Stimulated activated CD4-positive, alpha-beta T cell treated with anti-CD3 and anti-CD28 coated beads, TNF-alpha, amount 100 ng/mL, for 4 hours (primary cell): ENCODE measurements at places on chromosomes 12 and 14.

- no peak for DNase-seq
These were observed 75.9 kb upstream of the CRY1 start for GRCh38 chr12:107169200-107169599.

- no peak for DNase-seq
These were observed 123.2 kb downstream of the PELI2 start for GRCh38 chr14:56241461-56241860.

- no peak for DNase-seq
These were observed 265.5 kb upstream of the PRKD1 start for GRCh38 chr14:30193101-30193500.

- DNase-seq, result no peak
These were observed 461.4 kb upstream of the SYT1 start for GRCh38 chr12:78403136-78403535.

GRCh38 chr12:30450872-30451271, 244.8 kb downstream of the IPO8 start:
- DNase-seq, result no peak

DNA sequence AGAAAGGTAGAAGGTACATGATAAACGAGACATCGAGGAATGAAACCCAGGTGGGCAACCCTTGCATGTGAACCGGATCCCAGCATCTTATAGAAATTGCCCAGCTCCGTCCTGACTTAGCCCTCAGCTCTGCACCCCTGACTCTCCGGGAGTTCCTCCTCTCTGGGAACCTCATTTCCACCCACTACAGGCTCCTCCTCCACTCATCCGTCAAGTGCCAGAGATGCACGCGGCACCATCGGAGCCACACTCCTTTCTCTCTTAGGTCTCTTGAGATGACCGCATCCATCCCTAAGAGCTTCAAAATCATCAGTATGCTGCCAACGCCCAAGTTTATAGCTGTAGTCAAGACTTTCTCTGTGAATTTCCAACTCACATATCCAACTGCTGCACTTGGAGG, 84.7 kb downstream of the TTC7B start:
- no peak for DNase-seq

- DNase-seq, result no peak
These were observed 169.7 kb upstream of the OTX2 start for GRCh38 chr14:56979936-56980335.

- DNase-seq, result no peak
These were observed 9.8 kb upstream of the GMFB start for GRCh38 chr14:54498579-54498978.

- DNase-seq, result no peak
These were observed 50.3 kb upstream of the TMX1 start for GRCh38 chr14:51189600-51190376.

DNA sequence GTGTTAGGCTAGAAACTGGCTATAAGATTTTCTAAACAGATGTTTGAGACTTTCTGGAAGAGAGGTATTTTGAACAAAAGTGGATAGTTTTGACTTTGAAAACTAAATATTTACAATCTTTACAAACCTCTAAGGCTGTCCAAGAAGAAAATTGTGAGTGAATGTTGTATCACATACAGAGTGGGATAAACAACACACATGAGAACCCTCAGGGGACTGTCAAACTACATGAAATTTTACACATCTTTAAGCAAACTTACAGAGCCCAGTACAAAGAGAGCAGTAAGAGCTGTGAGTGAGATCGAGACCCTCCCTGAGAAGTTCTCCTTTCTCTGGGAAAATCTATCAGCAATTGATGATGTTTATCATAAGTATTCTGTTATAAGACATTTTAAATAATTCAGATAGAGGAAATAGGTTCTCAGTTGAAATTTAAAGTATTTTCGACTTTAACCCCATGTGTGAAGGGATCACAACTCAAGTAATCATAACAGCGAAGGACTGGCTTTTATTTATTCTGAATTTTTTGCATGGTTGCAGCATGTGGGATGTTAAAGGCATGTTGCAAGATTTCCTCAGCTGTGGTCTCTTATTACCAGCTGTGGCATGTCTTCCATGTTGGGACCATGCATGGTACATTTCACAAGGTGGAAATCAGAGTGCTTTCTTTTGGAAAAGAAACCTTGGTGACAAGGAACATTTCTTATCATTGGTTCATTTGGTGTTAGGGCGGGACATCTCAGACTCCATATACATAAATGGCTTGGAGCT, 264.0 kb upstream of the PRICKLE1 start:
- DNase-seq, result no peak

DNA sequence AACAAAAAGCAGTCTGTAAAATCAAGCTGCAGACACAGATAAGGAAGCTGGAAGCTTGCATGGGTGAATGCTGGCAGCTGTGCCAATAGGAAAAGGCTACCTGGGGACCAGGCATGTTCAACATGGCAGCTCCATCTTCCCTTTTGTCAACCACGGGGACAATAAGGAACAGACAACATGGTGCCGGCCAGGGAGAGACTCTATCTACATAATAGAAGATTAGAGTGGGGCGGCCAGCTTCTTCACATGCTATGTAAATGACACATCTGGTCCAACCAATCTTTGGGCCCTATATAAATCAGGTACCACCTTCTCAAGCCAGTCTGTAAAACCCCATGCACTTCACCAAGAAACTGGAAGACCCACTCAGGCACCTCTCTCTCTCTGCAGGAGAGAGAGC, 157.6 kb downstream of the SUDS3 start:
- no peak for DNase-seq

DNA sequence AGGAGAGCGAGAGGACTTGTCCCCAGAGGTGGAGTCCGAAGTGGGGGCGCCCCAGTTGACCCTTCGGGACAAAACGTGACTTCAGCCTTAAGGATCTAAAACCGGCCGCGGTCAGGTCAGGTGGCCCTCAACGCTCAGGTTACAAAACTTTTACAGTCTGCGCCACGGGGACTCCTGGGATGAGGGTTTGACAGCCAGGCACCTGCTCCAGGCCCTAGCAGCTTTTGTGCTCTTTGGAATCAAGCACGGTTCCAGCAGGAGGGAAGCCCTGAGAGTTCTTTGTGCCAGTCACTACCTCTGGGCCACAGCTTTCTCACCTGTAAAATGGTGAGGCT, 337 bp downstream of the ZC2HC1C start:
- DNase-seq, result no peak

- no peak for DNase-seq
These were observed 94.1 kb downstream of the GCH1 start for GRCh38 chr14:54808326-54809161.

GRCh38 chr14:90569201-90569600, 172.4 kb downstream of the CALM1 start:
- DNase-seq, result no peak

DNA sequence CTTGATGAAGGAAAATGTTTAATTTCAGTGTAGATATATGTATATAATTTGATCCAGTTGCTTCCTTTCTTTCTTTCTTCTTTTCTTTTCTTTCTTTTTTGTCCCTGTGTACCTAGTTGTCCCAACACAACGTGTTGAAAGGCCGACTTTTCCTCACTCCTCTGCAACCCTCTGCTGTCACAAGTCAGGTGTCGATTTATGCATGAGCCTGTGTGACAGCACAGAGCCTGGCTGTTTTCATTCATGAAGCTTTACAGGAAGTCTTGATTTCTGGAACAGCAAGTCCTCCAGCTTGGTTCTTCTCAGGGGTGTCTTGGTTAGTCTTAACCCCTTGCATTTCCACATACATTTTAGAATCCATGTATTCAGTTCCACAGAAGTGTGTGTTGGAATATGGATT, 88.1 kb downstream of the PPP2R5C start:
- DNase-seq, result no peak

GRCh38 chr14:73014105-73014504, 12.8 kb downstream of the ZFYVE1 start:
- no peak for DNase-seq

DNA sequence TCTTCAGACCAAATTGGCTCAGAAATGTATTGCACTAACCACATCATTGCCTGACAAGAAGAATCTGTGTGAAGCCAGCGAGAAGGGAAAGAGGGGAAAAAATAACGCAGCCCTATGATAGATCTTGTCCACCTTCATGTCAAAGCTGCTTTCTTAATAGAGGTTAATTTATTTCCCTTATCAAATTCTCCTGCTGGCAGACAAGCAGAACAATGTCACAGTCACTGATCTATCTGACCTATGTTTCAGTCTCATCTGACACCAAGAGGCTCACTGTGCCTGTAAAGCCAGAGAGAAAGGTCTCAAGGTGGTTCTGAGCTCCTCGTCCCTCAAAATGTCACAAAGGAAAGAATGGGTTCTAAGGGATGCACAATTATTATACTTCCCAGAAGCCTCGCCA, 190.2 kb upstream of the NOS1 start:
- no peak for DNase-seq

GRCh38 chr14:63848890-63849289, 3.9 kb upstream of the SYNE2 start:
- DNase-seq, result no peak

DNA sequence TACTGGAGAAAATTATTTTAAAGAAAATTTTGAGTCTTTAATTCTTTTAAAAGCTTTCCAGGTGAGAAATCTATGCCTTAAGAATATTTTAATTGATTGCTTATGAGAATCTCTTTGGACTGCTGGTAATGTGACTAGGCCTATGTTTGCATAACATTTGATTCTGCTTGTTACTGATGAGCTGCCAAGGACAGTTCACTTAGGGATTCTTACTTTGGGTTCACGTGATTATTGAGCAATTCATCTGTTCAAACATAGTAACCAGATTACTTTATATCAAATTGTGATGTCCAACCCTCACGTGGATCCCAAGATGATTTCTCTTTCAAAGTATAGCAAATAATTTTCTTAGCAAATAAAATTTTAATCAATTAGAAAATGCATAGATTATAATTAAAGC, 27.4 kb upstream of the ABCD2 start:
- no peak for DNase-seq

DNA sequence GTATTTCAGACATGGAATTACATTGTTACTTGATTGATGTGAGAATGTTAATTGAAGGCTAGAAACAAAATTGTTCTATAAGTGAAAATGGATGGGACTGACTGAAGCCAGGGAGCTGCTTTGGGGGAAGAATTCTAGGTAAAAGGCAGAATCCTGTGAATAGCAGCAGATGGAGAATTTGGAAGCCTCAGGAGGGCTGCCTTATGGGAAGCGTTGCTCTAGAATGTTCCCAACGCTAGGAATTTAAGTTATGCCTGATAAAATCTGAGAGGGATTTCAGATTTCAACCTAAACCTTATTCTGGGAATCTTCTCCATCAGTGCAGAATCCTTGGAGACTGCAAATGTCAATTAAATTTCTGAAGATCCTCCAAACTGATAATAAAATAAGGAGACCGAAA, 858.2 kb upstream of the FLRT2 start:
- no peak for DNase-seq

- no peak for DNase-seq
These were observed 15.4 kb downstream of the TRAPPC6B start for GRCh38 chr14:39154594-39155189.

GRCh38 chr14:99427632-99428300, 52.9 kb downstream of the SETD3 start:
- DNase-seq, result no peak

- no peak for DNase-seq
These were observed 114.5 kb downstream of the DACT1 start for GRCh38 chr14:58752289-58752688.

DNA sequence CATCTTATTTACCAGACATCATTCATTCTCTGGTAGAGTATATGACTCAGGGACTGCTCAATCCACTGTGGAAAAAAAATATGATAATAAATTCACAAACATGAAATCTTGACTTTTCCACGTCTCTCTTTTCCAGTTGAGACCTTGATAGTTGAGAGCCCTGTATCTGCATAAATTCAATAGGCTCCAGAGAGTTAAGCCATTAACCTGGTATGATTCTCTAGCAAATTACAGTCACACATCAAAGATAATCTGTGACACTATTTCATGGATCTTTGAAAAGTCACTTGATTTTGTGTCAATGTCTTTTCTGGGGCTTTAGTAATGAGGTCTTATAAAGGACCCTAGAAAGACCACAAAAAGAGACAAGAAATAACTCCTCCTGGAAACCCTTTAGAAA, 154.2 kb upstream of the FOXG1 start:
- no peak for DNase-seq

DNA sequence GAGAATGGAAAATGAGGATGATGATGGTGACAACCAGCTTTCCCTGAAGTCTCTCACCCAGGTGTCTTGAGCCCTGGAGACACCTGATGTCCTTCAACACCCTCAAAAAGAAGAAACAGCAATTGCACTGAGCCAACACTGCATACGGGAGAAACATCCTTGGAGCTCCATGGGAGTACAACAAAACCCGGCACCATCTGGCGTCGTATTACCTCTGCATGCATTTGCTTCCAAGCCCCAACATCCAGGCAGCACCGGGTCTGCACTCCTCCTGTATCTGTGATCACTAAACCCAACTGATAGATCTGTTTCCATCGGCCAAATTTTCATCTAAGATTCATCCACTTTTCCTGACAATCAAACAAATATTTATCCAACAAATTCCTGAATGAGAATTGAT, 249.9 kb downstream of the DPF3 start:
- no peak for DNase-seq

DNA sequence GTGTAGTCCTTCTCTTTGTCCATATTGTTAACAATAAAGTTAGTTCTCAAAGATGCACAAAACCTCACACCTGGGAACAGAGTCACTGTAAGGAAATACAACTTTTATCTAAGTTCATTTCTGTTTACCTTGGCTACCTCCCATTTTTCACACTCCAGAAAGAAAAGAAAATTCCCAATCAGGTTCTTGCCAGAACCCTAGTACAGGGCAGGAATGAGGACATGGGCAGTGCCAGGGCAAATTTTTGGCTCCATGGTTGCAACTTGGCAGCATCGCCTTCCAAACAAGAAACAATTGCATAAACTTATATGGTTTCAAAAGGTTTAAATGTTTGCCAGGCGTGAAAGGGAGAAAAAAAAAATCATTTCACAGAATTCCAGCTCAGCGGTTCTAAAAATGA, 296.3 kb upstream of the PRKD1 start:
- no peak for DNase-seq

DNA sequence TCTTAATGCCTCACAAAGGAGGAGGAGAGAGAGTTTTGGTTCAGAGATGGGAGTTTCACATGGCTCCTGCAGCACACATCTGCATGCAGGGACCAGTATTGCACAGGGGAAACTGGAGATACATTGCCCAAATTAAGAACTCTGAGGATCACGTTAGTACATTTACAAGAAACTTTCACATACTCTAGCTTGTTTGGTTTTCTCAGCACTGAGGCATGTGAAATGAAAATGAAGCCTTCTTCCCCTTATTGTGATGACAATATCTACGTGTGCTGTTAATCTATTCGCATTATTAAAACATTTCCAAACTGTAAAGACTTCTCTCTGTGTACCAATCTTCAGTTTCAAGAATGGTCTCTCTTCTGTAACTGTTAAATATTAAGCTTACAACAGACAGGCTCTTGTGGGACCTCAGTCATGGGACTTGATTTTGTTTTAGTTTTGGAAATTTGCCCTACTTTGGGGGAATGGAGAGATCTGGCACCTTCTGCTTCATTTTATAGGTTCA, 124.7 kb downstream of the DAAM1 start:
- DNase-seq, result no peak
